Stimulated activated CD4-positive, alpha-beta T cell treated with anti-CD3 and anti-CD28 coated beads, TNF-alpha, amount 100 ng/mL, for 1 hour (primary cell): ENCODE measurements at places on chromosomes 12 and 14.

DNA sequence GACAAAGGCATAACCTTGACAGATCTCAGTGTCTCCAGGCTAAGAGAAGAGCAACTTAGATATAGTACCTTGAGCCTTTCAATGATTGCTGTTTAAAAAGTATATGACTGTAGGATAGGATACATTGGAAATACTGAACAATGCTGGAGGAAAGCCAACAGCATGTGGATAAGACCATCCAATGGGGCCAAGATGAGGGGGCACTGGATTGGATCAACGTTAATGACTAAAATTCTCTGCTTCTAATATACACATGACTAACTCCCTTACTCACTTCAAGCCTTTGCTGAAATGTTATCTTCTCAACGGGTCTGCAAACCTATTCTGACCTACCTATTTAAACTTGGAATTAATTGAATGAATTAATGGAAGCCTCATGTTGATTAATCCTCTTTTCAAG lies 354.9 kb downstream of the RAD51B start:
- DNase-seq: no peak

GRCh38 chr14:51682411-51682810 lies 30.7 kb downstream of the FRMD6 start:
- no peak for DNase-seq

- DNase-seq: no peak
Measured at GRCh38 chr14:67514650-67515385, 18.3 kb upstream of the PLEKHH1 start.

DNA sequence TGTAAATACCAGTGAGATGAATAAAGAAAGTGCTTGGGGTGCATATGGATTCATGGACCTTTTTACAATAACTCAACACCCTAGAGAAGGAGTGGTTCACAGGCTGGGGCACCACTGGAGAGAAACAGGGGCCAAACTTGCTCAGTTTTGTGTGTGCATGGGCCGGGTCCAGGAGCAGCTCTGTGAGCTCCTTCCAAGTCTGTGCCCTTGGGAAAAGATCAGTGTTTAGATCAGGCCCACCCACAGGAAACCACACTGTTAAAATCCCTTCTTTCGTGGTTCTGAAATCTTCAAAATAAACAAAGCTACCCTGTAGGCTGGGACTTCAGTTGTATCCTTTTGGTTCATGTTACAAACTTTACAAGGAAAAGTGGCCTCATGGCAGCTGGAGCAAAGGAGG lies 156.1 kb upstream of the TMEM260 start:
- DNase-seq: no peak

- DNase-seq: no peak
Measured at GRCh38 chr14:58643366-58643765, 5.6 kb downstream of the DACT1 start.

DNA sequence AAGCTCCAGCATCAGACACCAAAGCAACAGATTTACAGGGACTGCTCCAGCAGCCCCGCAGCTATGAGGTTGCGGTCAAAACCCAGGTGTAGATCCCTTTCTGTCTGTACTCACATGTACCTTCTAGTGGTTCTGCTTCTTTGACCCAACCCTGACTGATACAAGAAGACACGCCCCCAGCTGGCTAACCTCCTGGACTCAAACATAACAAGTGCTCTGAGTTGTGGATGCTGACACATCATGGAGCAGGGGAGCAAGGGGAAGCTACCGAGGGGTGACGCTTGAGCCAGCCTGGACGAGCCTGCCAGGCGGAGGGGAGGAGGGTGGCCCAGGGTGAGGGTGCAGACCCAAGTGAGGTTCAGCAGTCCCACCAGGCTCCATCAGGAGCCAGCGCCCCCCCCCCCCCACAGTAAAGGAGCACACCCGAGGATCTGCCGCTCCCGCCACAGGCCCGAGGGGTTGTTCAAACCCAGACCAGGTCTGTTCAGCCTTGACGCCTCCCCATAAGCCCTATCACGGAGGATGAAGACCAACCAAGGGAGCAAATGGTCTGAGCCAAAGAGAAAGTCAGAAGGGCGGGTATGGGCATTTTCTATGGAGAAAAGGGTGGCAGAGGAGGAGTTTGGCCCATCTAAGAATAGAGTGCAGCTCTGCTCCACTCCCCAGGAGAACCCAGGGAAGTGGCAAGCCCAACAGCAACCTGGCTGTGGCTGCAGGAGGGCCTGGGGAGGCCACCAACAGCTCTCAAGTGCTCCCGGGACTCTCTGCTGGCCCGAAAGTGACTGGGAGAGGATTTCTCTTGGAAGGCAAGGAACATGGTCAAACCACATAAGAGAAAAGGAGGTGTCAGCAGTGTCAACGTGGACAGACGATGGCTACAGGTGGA lies 229.4 kb downstream of the BCL11B start:
- no peak for DNase-seq

- no peak for DNase-seq
Measured at GRCh38 chr12:107396991-107397390, 288.6 kb upstream of the PWP1 start.

DNA sequence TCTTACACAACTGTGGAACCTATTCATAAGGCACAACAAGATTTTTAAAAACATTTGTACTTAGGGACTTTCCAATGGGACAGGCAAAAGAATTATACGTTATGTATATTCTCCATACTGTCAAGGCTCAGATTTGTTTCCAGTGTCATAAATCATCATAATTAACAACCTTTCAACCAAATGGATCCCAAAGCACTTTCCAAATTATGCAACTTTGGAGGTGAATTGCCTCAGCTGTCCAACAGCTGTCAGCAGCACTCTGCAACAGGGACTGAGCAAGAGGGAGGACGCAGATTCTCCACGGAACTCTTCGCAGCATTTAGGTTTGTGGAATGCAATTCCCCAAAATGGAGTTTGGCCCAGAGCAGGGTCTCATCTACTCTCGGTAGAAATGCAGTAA lies 186.6 kb downstream of the PAX9 start:
- no peak for DNase-seq

GRCh38 chr12:20375560-20375959 lies 7.2 kb downstream of the PDE3A start:
- no peak for DNase-seq

GRCh38 chr14:63394841-63395240 lies 76.1 kb upstream of the GPHB5 start:
- no peak for DNase-seq

DNA sequence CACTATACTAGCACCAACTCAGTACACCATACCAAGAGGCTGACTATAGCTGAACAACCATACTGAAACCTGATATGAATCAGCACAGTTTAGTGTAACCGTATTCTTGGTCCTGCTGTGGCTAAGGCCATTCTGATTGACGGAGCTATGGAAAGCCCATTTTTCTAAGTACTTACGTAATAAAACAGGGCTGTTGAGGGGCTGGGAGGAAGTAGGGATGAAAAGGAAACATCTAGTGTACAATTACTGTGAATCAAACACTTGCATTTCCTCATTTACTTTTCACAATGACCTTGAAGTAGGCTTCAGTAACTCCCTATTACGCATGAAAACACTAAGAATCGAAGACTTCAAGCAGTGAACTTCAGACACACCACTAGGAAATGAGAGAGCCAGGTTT lies 198.2 kb downstream of the BTG1 start:
- DNase-seq: no peak

GRCh38 chr12:52356762-52357580 lies 10.3 kb downstream of the KRT85 start:
- no peak for DNase-seq

DNA sequence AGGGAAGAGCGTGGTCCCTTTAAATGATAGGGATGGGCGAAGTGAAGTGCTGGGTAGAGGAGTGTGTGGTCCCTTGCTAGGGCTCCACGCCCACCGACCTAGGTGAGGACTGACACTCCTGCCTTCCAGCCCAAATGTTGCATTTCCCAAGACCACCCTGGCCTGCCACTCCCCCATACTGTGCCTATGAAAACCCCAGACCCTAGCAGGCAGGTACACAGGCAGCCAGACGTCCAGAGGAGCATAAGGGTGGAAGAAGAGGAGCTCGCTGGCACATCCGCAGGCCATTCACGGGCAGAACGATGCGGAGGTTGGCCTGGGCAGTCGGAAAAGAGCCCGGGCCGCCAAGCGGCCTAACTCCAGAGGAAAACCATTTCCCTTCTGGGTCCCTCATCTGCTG lies 817 bp upstream of the IPO8 start:
- no peak for DNase-seq

DNA sequence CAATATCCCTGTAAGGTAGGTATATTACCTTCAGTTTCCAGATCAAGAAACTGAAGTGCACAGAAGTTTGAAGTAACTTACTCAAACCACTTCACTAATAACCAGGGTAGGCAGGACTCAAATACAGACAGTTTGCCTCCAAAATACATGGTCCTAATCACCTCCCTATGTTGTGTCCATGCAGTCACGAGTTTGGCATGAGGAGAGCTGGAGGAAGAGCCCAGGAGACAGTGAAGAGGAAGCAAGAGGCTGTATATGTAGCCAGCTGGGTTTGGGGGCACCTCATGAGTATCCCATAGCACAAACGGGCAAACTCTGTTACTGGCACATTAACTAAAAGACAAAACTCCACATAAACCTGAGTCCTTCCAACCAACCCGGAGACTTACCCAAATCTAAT lies 79.2 kb downstream of the DUSP16 start:
- no peak for DNase-seq

DNA sequence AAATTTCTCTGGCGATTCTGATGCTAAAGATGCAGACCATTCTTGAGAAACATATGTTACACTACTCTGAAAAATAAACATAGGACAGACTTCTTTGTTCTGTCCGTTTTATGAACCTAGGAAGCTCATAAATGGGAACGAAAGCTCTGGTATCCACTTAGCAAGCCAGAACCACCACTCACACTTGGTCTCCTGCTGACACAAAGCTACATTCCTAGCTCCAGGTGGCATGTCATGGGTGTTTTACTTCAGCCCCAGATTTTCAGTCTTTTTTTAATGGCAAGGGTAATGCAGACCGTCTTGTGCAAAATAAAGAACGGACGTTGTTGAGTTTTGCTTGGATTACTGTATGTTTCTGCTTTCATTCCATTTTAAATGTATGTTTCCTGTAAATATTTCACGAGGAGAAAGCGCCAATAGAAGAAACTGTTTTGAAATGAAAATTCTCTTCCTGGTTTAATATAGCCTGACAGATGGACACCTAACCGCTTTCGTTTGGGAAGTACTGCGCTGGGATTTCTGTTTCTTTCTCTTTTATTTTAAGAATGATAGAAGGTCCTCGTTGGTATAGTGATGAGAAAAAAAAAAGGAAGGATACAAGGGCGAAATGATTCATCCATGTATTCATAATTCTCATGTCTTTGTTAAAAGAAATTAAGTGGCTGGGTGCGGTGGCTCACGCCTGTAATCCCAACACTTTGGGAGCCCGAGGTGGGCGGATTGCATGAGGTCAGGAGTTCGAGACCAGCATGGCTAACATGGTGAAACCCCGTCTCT lies 871 bp upstream of the COQ5 start:
- DNase-seq: no peak

DNA sequence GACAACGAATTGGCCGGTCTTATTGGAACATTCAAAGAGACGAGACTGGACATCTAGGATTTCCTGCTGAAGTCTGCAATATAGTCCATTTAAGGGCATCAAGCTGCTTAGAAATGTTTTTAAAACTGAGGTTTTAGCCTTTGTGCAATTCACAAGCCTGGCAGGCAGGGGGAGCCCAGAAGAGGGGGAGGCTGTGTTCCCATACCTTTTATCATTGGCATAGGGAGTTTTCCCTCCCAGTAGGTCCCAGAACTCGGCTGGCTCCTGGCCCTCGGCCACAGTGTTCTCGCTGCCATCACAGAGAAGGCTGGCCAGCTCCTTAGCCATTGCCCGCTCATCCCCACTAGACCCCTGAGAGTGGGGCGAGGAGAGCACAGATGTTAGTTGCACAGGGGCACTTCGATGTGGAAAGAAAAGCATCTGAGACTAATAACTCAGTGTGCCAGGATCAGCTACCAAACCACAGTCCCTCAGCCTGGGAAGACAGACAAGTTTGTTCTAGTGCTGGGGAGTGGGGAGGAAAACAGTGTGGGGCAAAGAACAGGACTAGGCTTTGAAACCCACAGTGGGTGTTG lies 15.1 kb downstream of the AVIL start:
- DNase-seq: no peak

GRCh38 chr14:96826818-96827217 lies 29.6 kb downstream of the VRK1 start:
- DNase-seq: no peak

DNA sequence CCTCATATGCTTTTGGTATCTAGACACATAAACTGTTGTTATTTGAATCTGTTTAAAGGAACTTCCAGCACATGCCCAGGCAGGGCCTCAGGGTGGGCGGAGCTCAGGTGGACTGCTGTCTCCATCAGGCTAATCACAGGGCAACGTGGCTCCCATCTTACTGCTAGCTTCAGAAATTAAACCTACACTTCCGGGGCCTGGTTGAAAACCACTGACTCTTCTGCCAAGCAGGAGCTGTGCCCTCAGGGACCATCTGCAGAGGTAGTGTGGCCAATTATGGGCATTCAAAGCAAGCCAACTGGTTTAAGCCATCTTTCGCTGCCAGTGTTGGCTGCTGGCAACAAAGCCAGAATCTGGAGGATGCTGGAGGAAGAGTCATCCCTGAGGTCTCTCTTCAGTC lies 97.5 kb downstream of the TMX1 start:
- DNase-seq: no peak

DNA sequence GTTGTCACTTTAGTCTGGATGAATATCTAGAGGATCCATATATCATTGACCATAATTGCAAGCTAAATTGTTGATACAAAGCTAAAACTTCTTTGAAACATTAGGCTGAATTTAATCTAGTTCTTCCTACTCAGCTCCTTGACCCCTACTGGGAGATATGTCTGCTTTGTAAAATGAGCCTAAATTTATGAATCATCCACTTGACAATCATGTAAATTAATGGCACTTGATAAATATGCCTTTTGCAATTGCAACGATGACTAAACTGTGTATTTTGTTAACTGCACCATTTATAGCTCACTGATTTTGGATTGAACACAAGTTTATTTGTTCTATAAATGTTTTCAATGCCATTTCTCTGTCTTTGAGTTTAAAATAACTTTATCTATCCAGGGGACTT lies 1616.5 kb upstream of the FLRT2 start:
- no peak for DNase-seq

DNA sequence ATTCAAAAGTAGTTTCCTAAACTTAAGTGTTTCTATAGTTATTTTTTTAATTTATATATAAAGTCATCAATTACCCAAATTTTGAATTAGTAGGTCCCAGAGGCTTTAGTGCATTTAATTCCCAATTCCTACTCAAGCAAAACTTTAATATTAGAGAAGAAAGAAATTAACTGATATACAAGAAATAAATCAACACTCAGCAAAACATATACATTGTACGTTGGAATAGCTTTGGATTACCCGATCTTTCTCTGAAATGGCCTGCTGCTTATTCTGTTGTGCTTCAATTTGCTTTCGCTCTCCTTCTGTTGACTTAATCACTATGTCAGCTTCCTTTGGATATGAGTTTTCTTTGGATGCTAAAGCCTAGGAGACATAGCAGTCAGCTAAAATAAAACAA lies 18.2 kb downstream of the RPAP3 start:
- DNase-seq: no peak
